HFFc6 (cell line): ENCODE measurements at places on chromosomes 1 and 21. TPM values are rescaled to one million over a fixed set of nuclear protein-coding genes. Genes with fewer than 3 reads are reported as not detected.
A peak's percentile ranks its signal among the peaks of the same experiment; 100 is the strongest.

- H3K27me3 ChIP-seq, result no peaks in the 10 kb centered on the region
- H3K36me3 ChIP-seq, result peaks cover 5% of the 10 kb centered on the region; the same call in 1 of the 2 replicates
- H3K4me3 ChIP-seq, result no peak overlapping the region
- H3K27ac ChIP-seq, result peak overlapping the region; percentile 13; the same call in 1 of the 2 replicates
Measured at GRCh38 chr1:37890378-37891014, 31.1 kb upstream of the MTF1 start.

- H3K36me3 ChIP-seq, result no peaks in the 10 kb centered on the region
- H3K4me3 ChIP-seq, result no peak overlapping the region
- no peak for DNase-seq
- H3K27me3 ChIP-seq, result peaks cover 2% of the 10 kb centered on the region; the same call in 1 of the 2 replicates
Measured at GRCh38 chr1:17998889-17999288, 108.7 kb upstream of the IGSF21 start.

DNA sequence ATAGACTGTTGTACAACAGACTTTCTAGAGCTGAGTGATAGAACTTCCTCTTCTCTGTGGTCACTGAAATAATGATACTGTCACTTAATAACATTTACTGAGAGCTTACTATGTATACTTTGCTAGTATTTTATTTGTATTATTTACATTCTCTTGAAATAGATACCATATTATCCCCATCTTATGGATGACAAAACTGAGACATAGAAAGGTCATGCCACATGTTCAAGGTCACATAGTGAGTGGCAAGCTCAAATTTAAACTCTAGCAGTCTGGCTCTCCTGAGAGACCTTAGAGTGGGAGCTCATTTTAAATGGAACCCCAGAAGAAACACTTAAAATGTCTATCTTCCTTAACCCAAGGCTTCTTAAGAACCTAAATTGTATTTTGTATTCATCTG is 266.6 kb upstream of the CAMK1G start:
- H3K36me3 ChIP-seq, result no peaks in the 10 kb centered on the region
- no peak for DNase-seq
- H3K4me3 ChIP-seq, result no peak overlapping the region
- H3K4me1 ChIP-seq, result peaks cover 18% of the 10 kb centered on the region
- no peak overlapping the region for H3K27ac ChIP-seq

DNA sequence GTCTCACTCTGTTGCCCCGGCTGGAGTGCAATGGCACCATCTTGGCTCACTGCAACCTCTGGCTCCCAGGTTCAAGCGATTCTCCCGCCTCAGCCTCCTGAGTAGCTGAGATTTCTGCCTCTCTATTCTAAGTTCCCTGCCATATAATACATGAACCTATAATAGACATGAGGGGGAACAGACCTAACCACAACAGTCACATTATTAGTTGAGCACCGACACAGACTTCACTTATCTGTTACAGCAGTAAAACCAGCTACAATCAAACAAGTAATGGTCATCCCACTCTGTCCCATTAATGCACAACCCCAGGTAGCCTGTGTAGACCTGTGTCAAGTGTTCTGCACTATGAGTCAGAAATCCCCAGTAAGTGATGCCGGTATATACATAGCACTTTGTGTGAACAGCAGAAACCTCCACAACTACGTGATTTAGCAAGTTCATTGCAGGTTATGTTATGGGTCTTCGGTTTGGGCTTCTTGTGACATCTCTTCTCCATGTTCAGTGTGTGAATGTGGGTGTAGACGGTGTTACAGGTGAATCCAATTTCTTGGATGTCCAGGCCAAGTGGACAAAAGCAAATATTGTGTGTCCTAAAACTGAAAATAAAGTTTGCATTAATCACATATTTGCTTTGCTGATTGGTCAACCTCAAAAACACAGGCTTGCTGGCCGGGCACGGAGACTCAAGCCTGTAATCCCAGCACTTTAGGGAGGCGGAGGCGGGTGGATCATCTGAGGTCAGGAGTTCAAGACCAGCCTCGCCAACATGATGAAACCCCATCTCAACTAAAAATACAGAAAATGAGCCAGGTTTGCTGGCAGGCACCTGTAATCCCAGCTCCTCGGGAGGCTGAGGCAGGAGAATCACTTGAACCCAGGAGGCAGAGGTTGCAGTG is 3.6 kb downstream of the MMACHC start:
- peaks cover 2% of the 10 kb centered on the region; the same call in 1 of the 2 replicates for H3K27me3 ChIP-seq
- DNase-seq, result no peak
- no peak overlapping the region for H3K27ac ChIP-seq
- peaks cover 35% of the 10 kb centered on the region for H3K4me1 ChIP-seq
- H3K36me3 ChIP-seq, result peaks cover 3% of the 10 kb centered on the region; the same call in 1 of the 2 replicates

GRCh38 chr1:245687636-245688535 is 533.1 kb downstream of the KIF26B start:
- H3K36me3 ChIP-seq, result no peaks in the 10 kb centered on the region
- no peak overlapping the region for H3K27ac ChIP-seq
- H3K4me3 ChIP-seq, result no peak overlapping the region
- no peaks in the 10 kb centered on the region for H3K27me3 ChIP-seq
- no peak for DNase-seq

- peaks cover 7% of the 10 kb centered on the region; the same call in 1 of the 2 replicates for H3K27me3 ChIP-seq
- H3K36me3 ChIP-seq, result no peaks in the 10 kb centered on the region
- no peak for DNase-seq
- no peak overlapping the region for H3K27ac ChIP-seq
Measured at GRCh38 chr1:62358665-62359373, 39.6 kb upstream of the KANK4 start.

GRCh38 chr1:193326296-193326695 is 139.9 kb upstream of the B3GALT2 start:
- H3K27ac ChIP-seq, result no peak overlapping the region
- H3K4me1 ChIP-seq, result peaks cover 45% of the 10 kb centered on the region

- no peaks in the 10 kb centered on the region for H3K36me3 ChIP-seq
- H3K4me1 ChIP-seq, result peaks cover 24% of the 10 kb centered on the region
- no peaks in the 10 kb centered on the region; the same call in 1 of the 2 replicates for H3K27me3 ChIP-seq
- DNase-seq, result peak; percentile 70
Measured at GRCh38 chr1:87706203-87706602, 377.5 kb downstream of the LMO4 start.

DNA sequence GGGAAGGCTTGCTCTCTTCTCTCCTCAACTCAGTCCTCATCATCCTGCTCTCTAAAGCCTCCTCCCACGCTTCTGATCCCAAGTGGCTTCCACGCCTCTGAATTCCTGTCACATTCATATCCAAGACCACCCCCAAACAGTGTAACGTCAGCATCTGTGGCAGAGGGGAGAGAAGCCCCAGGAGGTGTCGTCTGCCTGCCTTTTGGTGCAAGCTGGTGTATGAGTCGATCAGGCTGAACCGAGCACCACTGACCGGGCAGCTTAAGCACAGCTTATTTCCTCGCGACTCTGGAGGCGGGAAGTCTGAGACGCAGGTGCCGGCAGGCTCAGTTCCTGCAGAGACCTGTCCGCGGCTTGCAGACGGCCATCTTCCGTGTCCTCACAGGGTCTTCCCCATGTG is 123.8 kb upstream of the RAB4A start:
- peaks cover 8% of the 10 kb centered on the region for H3K27me3 ChIP-seq
- no peak overlapping the region for H3K27ac ChIP-seq
- H3K4me3 ChIP-seq, result no peak overlapping the region
- H3K36me3 ChIP-seq, result no peaks in the 10 kb centered on the region; the same call in 1 of the 2 replicates

The LAMB3 gene
- total RNA-seq, result 8.2 to 12.0 TPM (median 10.4 TPM) in 3 replicates

The SUSD4 gene
- total RNA-seq, result 0.18 to 1.1 TPM (median 0.33 TPM) in 3 replicates

The MAN1C1 gene
- not detected in 2 replicates for total RNA-seq

The KRTAP19-1 gene
- total RNA-seq, result not detected in 3 replicates

The PGLYRP3 gene
- total RNA-seq, result not detected in 3 replicates

The LCE2A gene
- total RNA-seq, result 2.2 to 22.3 TPM (median 16.8 TPM) in 3 replicates

The FGR gene
- total RNA-seq, result not detected in 2 replicates
